ENCODE measurements at places on chromosomes 3 and 15.

DNA sequence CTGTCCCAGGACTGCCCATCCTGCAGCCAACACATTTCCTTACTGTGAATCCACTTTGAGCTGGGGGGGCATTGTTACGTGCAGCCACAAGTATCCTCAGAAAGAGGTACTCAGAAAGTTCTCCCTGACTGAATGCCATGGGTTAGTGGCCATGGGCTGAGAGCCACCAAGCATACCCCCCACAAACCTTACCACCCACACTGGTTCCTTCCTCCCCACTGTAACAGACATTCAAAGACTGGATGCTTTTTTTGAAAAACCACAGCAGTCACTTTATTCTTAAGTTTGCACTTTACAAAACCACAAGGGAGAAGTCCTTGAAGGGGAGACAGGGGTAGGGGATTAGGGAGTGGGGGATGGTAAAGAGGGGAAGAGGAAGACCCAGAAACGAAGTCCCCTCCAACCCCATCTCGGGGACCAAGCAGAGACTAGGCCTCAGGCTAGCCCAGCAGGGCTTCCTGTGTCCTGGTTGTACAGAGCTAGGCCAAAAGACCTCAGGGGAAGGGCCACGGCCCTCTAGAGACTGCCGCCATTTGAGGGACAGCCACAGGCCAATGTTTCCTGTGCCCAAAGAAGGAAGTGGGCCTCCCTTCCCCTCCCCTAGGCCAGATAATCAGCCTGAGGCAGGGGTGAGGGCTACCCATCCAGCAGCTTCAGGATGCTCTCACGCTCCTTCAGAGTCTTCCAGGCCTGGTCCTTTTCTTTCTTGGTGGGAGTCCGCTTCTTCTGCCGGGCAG is 10.1 kb upstream of the CAMK1 start:
- DNase-seq: no peak

DNA sequence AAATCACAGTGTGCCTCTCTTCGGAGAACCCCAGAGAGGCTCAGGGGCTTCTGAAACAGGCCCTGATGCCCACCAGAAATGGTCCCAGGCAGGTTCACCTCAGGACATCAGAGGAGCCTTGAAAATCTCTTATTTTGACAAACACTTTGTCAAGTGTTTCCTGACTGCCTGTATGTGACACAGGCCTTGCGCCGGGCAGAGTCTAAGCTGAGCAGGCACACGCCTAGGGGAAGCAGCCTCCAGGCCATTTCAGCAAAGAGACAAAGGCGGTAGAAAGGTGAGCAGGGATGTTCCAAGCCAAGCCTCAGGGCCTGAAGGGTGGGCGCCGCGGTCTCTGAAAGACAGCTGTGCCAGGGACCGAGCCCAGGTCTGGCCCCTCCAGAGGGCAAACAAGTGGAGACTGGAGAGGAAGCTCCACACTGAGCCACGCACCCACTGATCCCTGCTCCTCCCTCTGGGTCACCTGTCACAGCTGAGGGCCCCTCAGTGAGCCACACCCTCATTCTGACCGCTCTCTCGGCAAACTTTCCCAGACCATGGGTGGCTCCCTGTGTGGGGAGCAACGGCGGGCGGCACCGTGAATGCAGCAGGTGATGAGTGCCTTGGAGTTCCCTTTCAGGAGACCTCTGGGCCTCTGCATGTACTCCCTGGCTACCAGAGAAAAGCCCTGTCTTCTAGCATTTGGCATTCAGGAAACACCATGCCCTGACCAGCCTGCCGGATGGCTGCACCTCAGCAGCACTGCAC is 136.1 kb downstream of the ADAMTS17 start:
- no peak for DNase-seq

DNA sequence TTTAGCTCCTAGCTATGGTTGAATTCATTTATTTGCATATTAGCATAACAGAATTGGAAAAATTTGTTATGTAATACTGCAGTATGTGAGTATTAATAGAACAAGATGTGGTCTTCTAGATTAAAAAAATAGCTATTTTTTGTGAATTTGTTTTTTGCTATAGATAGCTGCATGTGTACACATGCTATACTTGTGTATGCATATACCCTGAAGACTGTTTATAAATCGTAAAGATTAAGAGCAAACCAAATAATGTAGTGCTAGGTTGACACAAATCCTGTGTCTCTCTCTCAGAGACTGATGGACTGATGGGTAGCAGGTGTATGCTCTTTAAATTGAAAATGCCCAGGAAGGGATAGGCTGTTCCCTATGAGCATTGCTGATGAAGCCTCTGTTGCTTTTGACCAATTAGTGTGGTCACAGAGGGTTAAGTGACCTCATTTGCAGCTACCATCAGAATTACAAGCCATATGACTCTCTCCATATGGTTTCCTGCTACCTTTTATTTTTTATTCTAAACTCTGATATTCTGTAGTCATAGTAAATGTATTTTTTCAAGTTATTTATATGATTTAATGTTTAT is 9.0 kb downstream of the PLCL2 start:
- DNase-seq: no peak

DNA sequence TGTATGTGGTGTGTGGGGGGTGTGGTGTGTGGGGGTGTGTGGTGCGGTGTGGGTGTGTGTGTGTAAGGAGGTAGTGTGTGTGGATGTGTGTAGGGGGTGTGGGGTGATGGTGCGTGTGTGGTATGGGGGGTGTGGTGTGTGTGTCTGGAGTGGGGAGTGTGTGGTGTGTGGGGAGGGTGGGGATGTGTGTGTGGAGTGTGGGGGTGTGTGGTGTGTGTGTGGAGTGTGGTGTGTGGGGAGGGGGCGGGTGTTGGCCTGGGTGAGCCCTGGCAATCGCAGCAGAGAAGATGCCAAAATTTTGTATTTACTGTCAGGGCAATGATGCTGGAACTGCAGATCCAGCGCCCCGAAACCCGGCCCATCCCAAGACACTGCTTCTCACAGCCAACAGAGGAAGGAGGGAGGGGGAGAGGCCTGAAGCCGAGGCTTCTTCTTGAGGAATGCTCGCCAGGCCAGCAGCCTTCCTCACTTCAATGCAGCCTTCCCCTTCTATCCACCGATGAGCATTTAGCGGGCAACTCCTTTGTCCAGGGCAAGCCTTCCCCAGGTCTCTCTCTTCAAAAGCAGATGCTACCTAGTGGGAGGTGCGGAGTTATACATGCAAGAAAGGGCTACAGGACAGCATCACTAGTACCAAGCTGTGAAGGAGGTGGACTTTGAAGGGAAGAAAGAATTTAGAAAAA is 11.9 kb upstream of the SRP14 start:
- no peak for DNase-seq

- no peak for DNase-seq
These were observed 98.5 kb upstream of the SLC2A2 start for GRCh38 chr3:171125010-171125409.

DNA sequence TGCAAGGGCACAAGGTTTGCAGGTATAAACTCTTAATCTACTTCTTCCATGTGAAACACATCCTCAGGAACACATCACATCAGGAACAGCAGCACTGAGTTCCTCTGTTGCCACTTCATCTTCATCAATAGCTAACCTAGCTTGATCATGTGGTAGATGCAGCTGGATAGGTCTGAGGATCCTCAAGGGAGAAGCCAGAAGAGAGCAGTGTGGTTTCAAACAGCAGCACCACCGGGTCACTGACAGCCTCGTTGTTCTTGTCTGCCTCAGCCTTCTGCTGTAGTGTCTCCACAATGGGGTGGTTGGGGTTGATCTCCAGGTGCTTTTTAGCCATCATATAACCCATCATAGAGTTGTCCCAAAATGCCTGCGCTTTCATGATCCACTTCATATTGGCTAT is 58.8 kb downstream of the ADAM10 start:
- DNase-seq: no peak

DNA sequence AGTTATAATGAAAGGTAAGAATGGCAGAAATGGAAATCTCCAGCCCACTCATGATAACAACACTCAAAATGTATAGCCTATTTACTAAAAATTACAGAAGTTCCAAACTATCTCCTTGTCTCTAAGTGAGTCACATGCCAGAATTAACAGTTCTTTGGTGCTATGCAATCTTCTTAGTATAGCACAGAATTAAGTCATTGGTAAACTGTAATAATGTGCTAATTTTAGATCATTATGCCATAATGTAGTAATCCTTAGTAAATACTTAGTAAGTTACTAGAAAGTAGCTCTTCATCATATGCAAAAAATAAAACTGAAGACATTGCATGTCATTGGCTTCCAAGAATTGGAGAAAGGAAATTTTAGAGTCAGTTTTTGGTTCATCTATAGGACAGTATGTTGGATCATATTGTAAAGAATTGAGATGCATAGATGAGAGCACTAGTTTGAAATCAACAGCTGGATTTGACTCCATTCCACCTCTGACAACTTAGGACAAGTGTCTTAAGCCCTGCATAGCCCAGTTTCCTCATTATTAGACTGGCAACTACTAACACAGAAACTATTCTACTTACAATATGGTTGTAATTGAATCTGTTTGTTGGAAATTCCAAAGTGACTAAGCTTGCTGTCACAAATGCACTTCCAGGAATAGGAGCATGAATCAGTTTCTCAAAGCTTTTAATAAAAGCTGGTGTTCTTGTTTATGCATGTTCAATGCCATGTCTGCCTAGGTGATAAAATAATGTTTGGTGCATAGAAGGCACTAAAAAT is 40.1 kb upstream of the CD47 start:
- DNase-seq: no peak

Data from putamen (tissue), 1 donor.